Daoy (cell line): ENCODE measurements at places on chromosomes 11 and 22. TPM values are rescaled to one million over a fixed set of nuclear protein-coding genes. Genes with fewer than 3 reads are reported as not detected.

RHOD gene
- not detected in 2 replicates for total RNA-seq

SLC5A1 gene
- total RNA-seq, result not detected in 2 replicates

DNA sequence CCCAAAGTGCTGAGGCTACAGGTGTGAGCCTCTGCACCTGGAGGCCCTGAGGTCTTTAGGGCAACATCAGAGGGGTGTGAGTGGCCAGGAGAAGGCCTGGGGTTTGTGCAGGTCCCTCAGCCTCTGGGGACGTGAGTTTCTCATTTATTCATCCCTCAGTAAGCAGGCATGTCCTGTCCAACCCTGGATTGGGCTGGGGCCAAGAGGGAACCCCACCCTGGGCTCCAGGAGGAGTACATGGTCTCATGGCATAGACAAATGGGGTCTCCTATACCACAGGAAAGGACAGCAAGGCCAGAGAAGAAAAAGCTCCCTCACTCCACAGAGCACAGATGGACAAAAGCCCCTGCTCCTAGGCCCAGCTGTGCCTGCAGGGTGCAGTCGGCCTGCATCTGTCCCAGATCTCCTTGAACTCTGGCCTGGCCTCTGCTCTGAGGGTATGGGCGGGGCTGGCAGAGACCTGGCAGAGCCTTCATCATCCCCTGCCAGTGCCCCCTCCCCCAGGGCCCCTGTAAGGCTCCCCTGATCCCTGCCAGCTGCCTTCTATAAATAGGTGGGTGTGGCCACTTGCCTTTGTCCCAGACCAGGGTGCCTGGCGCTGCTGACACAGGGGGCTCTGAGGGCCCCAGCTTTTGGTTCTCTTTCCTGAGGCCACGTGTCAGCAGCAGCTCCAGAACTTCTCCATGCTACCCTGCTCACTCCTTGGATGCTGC, 34.6 kb downstream of the A4GALT start:
- no peak for DNase-seq

GRCh38 chr11:79060081-79060953, 380.5 kb downstream of the TENM4 start:
- no peak for DNase-seq

GRCh38 chr11:4704054-4704789, at the start of gene MMP26:
Gene MMP26 (plus strand): TSS chr11:4704784.
- DNase-seq, result no peak
